Activated gamma-delta T cell treated with anti-CD3 and anti-CD28 coated beads, Interleukin-2, amount 50 U/mL, for 16 hours (primary cell): ENCODE measurements at places on chromosomes 7 and 10.

DNA sequence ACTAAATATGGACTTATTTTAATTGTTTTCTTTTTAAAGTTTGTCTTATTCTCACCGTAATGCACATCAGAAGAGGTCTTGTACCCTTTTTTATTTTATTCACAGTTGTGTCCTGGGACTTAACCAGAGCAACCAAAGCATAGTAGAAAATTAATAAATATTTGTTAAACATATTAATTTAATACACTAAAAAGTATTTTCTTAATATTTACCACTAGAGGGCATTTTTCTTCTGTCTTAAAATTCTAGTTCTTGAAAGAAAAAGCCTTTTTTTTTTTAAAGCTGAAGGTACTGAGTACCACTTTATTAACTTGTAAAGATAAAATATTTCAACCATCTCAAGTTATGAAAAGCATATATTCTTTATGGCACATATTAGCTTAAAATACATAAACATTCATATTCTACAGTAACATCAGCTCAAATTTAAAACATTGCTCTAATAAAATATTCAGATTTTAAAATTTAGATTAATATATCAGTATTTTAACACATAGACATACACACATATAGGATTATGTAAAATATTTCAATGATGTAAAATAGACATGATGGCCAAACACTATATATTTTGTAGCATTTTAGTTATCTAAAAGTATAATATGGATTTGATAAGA is 260.4 kb downstream of the SEMA3A start:
- DNase-seq: no peak

DNA sequence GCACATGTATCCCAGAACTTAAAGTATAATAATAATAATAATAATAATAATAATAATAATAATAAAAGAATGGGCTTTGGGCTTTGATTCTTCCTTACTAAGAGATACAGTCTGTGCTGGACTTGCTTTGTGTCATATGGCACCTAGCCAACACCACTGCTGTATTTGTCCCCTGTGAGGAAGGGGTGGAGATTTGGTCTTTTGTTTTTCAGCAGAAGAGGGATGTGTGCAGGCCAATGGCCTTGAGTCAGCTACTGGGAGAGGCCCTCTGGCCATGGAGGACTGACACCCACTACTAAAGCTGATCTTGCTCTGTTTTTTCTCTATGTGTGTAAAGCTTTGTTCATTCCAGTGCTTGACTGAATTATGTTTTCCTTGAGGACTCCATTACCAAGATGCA is 573.0 kb upstream of the PCDH15 start:
- DNase-seq: no peak

DNA sequence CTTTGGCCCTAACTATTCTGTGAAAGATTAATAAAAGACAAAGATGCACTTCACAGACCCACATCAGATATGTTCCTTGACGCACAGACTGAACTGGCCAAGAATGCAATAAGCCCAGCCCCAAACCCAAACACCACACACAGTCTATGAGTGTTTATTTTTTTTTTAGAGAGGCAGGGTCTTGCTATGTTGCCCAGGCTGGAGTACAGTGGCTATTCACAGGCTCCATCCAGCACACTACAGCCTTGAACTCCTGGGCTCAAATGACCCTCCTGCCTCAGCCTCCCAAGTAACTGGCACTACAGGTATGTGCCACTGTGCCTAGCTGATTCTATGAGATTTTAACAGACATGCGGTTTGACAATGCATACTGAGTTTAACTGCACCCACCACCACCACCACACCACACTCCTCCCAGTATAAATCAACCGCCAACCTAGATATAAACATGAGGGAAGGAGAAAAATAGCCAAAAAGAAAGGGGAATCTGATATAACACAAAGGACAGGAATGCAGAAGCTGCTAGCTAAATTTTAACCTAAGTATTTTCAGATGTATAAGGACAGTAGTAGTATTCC is 35.1 kb upstream of the SLC26A3 start:
- DNase-seq: no peak

DNA sequence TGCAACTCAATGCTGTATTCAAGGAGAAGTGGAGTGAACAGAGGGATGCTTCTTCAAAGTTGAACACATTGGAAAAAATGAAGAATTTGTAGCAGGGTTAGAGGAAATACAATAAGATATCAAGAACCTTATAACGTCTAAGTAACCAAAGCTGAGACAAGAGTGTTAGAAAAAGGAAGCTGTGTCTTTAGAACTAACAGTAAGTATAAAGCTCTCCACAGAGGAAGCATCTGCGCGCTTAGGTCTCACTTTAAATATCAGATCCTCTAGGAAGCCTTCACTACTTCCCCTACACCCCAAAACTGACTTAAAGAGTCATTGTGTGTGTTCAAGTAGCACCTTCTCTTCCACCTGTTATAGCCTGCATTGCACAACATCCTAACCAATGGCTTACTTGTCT is 43.0 kb downstream of the CH25H start:
- DNase-seq: no peak

GRCh38 chr7:117092785-117093184 is 139.5 kb downstream of the ST7 start:
- DNase-seq: no peak

DNA sequence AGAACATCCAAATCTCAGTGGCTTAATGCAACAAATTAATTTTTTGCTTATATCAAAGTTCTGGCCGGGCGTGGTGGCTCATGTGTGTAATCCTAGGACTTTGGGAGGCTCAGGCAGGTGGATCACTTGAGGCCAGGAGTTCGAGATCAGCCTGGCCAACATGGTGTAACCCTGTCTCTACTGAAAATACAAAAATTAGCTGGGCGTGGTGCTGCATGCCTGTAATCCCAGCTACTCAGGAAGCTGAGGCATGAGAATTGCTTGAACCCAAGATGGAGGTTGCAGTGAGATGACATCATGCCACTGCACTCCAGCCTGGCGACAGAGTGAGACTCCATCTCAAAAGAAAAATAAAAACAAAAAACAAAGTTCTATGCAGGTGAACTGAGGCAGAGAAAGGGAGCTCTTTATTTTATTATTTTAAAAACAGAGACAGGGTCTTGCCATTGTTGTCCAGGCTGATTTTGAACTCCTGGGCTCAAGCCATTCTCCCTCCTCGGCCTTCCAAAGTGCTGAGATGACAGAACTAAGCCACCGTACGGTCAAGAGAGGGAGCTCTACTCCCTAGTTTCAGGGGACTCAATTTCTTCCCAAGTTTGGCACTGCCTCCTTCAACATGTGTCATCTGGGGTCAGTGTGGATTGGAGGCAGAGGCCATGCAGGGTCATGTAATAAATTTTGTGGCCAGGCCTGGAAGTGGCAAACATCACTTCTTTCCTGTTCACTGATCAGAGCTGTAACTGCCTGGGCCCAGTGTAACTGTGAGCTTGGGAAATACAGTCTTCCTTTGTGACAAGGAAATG is 2.4 kb downstream of the ADCK2 start:
- DNase-seq: no peak

GRCh38 chr10:96287392-96288105 is 16.2 kb upstream of the BLNK start:
- no peak for DNase-seq

- no peak for DNase-seq
These were observed 32.8 kb upstream of the DGKI start for GRCh38 chr7:137879357-137880158.

DNA sequence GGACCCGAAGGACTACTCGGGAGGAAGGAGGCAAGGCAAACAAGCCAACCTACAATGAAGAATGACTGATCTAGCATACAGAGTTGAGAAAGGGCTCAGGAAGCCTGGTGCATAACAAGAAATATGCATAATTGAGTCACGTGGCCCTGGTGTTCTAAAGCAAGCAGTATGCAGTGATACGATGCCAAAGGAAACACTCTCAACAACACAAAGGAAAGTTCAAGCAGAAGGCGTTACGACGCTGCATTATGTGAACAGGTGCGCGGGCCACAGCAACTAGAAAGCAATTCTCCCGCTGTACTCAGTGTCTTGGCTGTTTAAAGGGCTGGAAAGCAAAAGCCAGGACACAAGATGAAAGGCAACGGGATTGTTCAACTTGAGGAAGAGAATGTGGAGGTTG is 100.8 kb downstream of the PRTFDC1 start:
- no peak for DNase-seq

DNA sequence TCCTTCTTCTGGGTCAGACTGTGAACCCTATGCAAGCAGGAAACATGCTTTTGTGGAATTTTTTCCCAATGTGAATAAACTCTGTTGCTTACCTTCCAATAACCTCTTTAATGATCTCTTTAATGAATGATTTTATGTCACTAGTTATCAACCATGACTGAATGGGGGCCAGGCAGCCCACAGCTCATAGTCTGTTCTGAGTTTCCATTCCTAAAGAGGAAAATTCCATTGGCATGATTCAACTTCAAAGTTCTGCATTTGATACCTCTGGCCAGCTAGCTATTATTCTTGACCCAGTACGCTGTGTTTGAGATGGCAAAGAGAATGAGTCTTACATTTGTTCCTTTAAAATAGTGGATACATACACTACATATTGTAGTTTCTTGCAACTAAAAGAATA is 867.8 kb upstream of the CELF2 start:
- DNase-seq: no peak

DNA sequence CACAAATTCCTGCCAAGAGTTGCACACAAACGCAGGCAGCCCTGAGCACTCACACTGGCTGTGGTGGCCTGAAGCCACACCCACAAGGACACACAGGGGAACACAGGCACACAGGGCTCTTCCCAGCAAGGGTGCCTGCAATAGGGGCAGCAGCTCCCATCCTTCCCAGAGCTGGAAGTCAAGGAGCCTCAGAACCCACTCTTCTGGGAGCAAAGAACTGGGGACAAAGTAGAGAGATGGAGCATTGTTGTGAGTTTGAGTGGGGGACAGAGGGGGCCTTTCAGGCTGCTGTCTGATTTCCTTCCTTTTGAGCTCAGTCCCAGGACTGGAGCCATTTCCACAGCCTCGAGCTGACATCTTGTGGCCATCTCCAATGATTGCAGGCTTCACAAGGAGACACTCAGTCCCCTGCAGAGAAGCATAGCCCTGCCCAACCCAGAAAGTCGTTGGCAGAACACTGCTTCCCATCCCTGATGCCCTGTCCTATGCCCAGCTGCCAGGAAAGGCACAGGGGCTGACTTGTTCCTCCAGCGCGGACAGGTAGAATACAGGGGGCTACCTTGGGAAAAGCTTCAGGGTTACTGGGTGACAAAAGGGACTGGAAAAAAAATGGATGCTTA is 34.4 kb upstream of the SLF2 start:
- no peak for DNase-seq

GRCh38 chr7:42164881-42165428 is 72.1 kb downstream of the GLI3 start:
- DNase-seq: no peak

GRCh38 chr10:77380191-77380590 is 257.4 kb downstream of the KCNMA1 start:
- no peak for DNase-seq

DNA sequence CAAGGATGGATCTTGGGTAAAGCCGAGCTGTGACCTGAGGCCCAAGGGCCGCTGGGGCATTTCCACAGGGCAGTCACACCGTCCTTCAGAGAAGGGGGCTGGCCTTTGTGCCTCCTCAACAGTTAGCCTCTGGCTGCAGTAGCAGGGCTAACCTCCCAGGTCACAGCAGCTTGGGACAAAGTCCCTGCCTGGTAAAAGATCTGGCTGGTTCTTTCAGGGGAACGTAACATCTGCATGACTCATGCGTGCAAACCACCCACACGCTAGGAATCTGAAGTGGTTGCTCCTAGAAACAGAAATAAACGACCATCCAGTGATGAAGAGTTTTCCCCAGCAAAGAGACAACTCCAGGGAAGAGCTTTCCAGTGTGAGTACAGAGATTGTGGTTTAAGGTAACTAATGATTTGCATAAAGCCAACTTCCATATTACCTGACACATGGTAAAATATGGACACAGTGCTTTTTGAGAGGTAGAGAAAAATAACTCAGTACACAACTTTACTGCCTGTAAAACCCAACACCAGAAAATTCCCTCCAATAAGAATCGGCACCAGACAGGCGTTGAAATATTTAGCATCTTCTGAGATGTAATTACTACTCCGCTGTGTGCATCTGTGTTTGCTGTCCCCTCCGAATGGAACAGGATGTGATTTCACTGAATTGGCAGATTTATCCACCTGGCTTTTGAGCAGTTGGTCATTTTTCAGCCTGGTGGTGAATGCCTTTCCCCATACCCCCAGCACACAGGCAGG is 84.9 kb upstream of the ADRB1 start:
- DNase-seq: no peak

- DNase-seq: no peak
These were observed 29.8 kb upstream of the WAC start for GRCh38 chr10:28503114-28503513.

DNA sequence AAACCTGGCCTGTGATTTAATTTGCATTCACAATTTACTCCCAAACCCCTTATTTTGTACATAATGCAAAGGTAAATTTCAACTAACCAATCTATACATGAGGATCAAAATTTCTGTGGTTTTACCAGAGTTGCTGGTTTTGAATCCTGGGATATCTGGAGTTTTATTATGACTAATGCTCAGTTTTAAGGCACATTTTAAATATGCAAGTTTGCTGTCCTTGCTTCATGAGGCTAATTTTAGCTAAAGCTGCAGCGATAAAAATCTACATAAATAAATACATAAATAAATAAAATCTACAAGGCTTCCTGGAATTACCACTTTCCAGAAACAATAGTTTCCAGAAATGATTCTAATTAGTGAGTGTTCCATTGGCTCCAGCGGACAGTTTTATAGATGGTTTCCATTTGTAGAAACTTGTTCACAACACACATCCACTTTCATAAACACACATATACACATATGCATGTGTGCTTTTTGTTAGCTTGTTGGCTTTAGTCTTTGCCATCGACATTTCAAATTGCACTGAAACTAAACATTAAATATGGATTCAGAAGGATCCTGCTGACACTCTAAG is 339.5 kb upstream of the NRP1 start:
- no peak for DNase-seq

- DNase-seq: no peak
These were observed 5.9 kb downstream of the COL26A1 start for GRCh38 chr7:101368422-101369165.

GRCh38 chr7:99629643-99630042 is 12.9 kb downstream of the ZSCAN25 start:
- no peak for DNase-seq

DNA sequence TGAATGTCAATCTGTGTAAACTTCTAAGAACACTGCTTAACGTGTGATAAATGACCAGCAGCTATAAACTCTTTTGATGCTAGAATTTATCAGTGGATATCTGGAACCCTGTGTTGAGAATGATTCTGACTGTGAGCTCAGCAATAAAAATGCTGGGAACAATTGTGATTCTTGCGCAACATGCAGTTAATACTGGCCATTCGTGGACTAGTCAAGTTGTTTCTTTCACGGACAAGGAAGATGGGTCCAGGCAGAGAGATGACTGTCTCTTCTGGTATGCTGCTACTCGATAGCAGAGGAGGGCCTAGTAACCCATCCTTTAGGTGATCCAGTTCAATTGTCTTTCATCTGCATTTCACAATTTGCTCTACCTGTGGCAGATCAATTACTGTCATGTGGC is 394.8 kb upstream of the IGFBP3 start:
- no peak for DNase-seq
